NCI-H524 treated with DMSO at 0.1 percent for 48 hours (cell line): ENCODE measurements at places on chromosomes 7 and 10.
A peak's percentile ranks its signal among the peaks of the same experiment; 100 is the strongest.

- no peak for DNase-seq
Measured at GRCh38 chr7:159128767-159129166, 15.9 kb downstream of the VIPR2 start.

GRCh38 chr10:44981172-44982113, 2.8 kb upstream of the DEPP1 start:
- no peak for DNase-seq

DNA sequence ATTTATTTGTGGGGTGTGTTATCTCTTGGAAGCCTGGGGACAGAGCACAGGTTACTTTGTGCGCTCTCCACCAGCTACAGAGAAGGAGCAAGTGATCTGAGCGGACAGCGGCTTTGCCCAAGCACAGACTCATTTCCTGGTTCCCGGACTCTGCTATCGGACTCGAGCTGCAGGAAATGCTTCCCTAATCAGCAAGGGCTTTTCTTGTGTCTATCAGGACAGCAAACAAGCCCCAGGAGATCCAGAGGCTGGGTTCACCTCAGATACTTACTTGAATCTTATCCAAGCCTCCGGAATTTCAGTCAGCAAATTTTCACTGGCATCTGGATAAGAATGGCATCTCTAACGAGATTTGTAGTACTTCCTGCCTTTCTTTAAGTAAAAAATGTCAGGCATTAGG, 27.8 kb downstream of the MRC1 start:
- no peak for DNase-seq

DNA sequence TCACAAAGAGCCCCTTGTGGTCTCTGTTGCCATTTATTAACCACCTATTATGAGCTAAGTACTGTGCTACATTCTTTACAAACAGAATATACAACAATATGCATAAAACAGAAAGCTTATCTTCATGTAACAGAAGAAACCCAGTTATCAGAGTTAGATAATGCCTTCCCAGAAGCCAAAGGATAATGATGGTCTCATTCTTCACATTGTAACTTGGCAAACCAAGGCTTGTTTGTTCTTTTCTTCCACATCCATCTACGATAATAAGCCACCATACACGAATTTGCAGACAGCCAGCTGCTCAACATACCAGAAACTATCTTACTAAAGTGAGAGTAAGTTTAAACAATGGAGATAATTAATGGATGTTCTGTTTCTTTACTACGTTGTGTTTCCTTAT, 127.6 kb downstream of the NEBL start:
- DNase-seq, result no peak

- DNase-seq, result no peak
Measured at GRCh38 chr10:22958338-22958737, 30.5 kb downstream of the ARMC3 start.

GRCh38 chr7:66844552-66845378, 76.3 kb upstream of the TMEM248 start:
- peak; percentile 56 for DNase-seq

DNA sequence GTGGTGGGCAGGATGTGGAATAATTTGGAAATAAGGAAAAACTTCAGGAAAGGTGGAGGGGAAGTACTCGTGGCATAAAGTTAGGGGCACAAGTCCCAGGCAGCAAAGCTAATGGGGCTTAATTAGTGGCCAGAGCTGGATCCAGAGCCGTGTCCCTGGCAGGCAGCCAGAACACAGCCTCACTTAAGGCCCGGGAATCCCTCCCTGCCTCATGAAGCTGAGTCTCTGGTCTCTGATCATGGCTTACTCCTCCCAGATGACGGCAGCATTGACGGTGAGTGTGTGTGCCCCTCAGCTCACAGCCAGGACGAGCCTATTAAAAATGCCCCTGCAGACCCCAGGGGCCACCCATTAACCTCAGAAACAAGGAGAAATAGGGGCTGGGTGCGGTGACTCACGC, 48.2 kb upstream of the NPTX2 start:
- peak; percentile 25 for DNase-seq

- DNase-seq, result peak; percentile 58
Measured at GRCh38 chr10:69362471-69362954, 54.2 kb downstream of the TACR2 start.

DNA sequence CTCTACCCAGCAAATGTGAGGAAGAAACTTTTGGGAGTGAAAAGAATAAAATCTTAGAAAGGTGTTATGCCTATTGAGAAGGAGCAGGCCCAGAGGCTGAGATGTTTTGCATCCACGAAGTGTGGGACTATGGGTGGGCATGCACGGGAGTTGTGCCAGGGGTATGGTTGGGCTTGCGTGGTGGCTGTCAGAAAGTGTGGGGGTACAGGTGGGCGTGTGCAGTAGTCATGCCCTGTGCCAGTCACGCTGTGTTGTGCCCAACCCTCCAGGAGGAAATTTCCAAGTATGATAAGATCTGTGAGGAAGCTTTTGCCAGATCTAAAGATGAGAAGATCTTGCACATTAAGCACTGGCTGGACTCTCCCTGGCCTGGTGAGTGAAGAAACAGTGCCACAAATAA, 52.9 kb upstream of the ZMIZ2 start:
- no peak for DNase-seq

DNA sequence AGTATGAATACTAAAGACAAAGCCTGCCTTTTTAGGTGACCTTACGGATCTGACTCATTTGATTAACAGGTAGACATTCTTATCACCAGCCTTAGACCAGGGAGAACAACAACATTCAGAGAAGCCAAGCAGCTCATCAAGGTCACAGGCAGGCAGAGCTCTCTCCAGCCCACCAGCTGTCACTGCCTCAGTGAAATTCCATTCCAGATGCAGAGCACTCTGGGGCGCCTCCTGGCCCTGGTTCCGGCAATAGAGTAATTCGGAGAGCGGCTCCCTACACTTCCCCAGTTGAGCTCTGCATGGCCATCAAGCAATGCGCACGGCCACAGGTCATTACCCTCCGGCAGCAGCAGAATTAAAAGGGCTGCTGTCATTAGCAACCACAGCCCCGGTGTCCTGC, 164.7 kb downstream of the TCERG1L start:
- no peak for DNase-seq

DNA sequence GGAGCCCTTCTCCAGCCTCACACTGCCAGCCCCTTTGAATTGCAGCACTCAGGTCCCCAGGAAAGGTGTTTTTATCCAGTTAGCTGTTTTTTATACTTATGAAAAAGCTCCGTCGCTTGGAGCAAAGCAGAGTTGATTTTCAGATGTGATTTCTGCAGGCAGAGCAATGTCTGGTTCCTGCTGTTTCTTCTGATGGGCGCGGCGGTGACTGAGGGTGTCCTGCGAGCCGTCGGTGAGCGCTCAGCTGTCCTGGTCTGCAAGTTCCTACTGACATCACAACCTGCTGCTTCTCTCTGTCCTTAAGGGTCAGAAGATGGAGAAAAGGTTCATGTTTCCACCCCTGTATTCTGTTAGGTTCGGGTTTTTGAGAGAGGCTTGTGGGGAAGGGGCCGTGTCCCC, 109.6 kb upstream of the FAM20C start:
- no peak for DNase-seq

DNA sequence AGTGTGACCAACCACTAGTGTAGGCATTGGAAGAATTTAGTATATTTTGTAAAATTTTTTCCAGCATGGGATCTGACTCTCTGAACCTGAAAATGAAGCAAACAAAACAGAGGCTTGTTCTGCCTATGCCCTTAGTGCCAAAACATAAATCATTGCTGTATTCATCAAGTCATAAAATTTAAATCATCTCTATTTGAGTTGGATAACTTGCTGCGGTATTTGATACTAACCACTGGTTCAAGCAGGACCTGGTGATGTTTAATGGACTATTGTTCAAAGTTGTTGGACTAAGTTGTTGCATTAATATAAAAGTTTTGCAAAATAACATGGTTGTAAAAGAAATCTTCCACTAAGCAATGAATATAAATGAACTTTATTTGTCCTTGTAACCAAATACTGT, 19.8 kb upstream of the RPA3 start:
- DNase-seq, result no peak

DNA sequence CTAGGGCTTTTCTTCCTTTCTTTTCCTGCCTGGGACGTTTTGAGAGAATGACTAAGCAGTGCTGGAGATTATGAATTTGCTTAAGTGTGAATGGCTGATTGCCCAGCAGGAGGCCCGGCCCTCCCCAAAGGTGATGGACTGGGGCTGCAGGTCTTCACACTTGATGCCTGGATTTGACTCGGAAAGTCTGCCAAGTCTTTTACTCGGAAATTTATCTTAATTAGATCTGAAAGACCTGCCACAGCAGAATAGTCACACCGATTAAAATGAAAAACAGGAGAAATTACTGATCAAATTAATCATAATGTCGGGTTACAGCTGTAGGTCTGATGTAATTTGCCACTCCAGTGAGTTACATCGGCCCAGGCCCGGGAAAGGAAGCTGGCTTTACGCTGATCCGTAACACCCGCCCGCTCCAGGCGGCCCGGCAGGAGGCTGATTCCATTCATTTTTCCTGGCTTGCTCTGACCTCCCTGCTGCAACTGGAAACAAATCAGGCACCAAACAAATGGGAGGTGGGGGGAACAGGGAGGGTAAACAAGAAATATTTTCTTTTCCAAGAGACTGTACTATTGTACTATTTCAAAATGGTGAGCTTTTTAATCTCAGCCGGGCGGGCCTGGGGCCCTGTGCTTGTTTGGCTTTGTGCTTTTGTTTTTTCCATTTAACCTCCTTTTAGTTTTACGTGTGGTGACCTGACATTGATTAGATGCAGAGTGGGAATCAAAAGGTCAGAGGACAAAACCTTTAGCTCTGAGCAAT, 212.4 kb upstream of the YAE1 start:
- DNase-seq, result no peak

DNA sequence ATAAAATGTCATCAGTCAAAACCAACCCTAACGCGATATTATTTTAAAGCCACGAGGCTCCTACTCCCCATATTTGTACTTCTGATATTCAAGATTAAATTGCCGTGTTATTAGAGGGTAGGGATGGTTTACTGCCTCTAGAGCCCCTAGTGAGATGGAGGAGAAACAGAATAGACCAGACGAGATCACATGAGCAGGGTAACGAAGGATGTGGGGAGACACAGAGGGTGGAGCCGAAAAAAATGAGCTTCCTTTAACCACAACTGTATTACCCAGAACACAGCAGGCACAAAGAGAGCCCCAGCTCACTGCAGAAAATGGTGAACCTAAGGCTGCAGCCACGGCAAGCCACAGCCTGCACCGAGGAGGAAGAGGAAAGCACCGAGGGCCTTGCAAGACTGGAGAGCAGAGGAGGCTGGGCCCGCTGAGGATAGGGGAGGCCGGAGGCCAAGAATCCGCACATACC, 14.3 kb downstream of the ZC3HAV1 start:
- DNase-seq, result no peak

DNA sequence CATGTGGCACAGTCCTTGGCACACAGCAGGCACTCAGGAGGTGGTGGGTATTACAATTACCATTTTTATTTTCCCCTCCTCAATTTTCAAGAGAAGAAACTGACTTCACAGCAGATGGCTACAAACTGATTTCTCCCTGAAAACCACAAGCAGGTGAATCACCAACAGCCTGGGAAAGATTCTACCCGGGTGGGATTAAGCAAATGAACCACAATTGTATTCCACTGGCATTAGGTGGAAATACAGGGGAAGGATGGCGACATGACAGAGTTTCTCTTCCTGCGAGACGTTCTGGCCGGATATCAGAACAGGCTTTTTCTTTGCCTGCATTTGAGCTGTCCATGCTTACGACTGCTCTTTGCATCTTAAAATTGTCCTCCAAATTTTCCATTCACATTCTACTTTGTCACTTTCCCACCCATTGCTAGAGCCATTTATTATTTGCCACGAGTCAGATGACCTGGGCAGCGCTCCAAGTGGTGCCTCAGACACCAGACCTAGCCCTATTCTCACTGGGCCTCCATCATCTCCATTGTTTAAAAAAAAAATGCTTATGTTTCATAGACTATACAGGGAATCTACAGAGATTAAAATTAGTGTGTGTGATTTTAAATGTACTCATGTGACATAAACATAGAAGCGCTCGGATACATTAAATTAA, 4.6 kb downstream of the DENND11 start:
- no peak for DNase-seq

DNA sequence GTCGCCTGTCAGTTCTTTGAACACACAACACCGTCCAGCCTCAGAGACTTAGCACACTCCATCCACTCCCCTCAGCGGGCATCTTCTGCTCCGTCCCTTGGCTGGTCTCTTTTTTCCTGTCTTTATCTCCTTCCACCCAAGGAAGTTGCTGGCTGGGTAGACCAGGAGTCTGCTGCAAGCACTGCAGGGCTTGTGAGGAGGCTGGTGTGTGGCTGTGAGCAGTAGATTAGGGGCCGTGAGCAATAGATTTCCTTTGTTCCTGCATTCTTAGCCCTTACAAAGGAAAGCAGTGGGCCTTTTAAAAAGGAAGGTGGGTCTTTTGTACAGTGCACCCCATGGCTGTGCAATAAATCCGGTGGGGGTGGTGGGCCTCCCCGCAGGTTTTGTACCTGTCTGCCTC, 100.3 kb upstream of the BTBD16 start:
- no peak for DNase-seq

DNA sequence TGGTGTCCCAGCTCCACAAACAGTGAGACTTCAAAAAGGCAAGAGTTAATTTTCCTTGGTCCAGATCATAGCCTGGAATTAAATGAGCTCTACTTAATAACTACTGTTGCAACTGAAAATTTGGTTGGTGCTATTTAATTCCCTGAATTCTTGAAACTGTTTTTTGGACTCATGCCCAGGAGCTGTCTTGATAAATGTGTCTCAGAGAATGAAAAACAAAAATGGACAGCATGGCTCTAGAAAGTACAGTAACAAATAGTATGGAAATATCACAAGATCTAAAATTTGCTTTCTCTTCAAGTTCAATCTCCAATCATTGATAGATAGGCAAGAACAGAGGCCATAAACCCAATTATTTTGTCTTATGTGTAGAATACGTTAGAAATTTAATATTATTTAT, 42.5 kb downstream of the CCDC71L start:
- DNase-seq, result no peak

DNA sequence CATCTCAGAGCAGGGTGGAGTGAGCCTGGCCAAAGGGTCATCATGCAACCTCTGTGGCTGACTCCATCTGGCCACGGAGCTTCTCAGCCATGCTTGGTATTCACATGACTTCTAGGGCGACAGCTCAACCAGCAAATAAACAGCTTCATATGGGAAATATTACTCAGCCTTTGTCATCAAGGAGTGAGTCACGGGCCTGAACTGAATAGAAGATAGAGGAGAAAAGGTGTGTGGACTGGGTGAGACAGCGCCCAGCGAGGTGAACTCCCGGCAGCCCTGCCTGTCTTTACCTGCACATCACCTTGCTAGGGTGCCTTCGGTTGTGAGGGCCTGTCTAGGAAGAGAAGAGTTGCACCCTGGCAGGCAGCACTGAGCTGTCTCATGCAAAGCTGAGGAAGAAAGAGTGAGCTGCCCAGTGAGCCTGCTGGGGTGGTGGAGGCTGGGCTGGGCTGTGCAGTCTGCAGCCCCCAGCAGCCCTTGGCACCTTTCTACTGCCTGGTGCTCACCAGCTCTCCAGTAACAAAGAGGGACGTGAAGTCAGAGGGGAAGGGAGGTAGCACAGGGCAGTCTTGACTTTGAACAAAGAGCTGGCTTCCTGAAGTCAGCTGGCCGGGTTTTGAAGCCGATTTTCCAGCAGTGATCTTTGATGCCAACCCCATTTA, 114.2 kb downstream of the EGFR start:
- DNase-seq, result no peak

- no peak for DNase-seq
Measured at GRCh38 chr7:117015258-117016184, 62.2 kb downstream of the ST7 start.
